ENCODE measurements at places on chromosomes 16 and 17.
A peak's percentile ranks its signal among the peaks of the same experiment; 100 is the strongest.

- DNase-seq: no peak
These were observed 50.0 kb downstream of the SOCS1 start for GRCh38 chr16:11205754-11206581.

DNA sequence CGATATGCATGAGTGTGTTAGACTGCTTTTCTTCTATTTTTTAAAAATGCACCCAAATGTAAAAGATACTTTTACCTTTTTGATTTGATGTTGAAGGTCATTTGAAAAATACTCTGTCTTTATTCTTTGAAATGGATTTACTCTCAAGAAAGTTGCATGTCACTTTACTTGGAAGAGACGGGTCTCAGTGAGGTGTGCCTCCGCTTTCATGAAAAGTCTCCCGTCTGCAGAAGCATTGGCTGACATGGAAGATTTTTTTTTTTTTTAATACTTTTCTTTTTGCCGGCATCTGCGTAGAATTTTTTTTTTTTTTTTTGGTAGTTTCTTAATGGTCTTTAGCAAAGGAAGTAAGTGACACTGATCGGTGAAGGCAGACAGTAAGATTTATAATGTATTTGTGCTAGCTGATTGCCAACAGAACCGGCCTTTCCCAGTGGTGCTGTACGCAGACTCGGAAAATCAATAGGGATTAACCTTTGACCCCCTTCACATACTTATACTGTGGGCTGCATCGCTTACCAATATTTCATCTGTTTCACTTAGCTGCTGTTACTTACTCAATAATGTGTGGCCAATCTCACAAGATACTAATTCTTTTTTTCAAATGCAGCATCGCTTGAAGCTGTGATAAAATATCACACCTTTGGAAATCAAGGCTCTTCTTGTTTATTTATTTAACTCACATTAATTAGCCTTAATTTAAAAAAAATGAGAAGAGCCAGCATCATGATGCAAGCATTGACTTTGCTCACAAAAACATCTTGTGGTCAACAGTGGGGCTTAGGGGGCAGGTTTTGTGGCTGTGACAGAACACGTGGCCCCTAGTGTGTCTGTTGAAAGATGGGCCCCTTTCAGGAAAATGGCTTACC, 383.9 kb downstream of the WWOX start:
- DNase-seq: no peak

DNA sequence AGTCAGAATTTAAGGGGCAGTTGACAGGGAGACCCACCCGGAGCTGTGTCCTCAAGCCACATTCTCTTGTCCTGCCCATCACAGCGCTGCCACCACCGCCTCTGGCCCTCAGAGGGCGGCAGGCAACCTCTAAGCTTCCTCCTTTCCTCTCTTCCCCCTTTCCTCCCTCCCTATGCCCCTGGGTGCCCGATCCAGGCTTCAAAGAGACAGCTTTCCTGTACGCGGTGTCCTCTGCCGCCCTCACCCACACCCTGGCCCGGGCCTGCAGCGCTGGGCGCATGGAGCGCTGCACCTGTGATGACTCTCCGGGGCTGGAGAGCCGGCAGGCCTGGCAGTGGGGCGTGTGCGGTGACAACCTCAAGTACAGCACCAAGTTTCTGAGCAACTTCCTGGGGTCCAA, 23.5 kb downstream of the WNT9B start:
- no peak for DNase-seq

DNA sequence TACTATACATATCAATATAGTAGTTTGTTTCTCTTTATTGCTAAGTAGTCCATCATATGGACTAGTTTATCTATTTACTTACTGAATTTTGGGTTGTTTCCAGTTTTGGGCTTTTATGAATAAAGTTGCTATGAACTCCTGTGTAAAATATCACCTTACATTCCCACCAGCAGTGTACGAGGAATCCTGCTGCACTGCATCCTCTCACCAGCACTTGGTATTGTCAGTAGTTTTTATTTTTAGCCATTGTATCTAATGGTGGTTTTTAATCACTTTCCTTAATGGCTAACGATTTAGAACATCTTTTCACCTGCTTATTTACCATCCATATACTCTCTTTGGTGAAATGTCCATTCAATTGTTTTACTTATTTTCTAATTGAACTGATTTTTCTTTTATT, 24.0 kb downstream of the CDC27 start:
- DNase-seq: no peak

GRCh38 chr17:8345052-8345690, 5.5 kb downstream of the ODF4 start:
- DNase-seq: no peak

- DNase-seq: no peak
These were observed 5.6 kb downstream of the ALOX15 start for GRCh38 chr17:4635823-4636375.

DNA sequence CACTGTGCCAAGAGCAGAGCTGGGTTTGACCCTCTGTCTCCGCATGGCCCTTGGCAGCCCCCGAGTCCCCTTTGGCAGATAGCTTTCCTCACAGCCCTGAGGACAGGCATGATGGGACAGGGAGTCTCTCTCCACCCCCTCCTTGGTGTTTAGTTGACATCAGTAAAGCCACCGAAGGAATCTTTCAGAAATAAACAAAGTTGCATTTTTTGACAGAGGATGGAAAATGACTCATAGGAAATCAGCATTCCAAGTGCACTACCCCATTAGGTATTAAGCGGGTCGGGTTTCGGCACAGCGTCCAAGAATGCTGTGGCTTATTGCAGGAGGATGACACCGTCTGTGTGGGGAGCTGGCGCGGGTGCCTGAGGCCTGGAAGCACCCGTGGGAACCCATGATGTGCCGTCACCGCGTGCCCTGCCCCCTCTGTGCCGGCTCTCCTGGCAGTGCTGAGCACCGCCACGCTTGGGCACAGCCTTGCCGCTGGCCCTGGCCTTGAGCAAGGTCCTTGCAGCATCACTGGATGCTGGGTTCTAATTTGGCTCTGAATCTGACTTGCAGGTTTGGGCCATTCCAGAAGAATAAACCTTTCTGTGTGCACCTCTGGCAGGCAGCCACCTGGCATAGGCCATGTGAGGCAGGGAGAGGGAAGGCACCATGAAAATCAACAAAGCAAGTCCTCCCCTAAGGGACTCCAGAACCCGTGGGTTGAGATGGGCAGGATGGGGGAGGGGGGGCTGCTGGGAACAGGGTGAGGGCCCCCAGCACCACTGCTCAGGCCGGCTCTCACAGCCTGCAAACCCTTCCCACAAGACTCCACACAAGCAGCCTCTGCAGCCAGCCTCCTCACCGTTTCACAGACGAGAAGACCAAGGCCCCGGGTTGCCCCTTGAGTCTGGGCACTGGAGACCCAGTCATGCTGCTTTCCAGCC, 50.5 kb upstream of the ZNF469 start:
- DNase-seq: no peak

DNA sequence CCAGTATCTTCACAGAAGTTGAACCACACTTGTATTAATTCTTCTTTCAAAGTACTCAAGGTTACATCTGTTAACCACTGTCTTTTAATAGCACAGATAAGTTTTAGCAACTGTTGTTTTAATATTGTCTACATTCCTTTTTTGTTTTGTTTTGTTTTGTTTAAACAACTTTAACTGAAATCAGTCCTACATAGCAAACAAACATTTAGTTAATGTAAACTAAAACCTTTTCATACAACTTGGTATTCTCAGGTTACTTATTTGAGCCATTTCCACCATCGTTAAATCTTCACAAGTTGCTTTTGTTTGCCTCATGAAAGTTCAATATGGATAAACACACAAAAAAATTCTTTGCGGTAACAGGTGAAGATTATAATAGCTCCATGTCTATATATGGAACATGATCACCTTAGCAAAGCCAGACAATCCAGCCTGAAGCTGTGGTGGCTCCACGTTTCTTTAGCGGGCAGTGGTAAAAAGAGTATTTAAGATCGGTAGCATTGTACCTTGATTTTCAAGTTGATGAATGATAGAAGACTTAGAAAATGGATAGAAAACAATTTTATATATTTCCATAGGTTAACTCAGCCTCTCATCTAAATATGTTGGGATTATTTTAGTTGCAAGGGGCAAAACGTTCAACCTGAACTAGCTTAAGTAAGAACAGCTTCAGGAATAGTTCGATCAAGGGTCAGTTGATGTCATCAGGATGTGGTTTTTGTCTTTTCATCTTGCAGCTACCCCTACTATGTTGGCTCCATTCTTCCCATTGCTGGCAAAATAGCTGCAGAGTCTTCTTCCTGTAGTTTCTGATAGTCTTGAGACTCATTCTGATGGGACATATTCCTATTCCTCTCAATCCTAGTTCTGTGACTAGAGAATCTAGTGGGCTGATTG, 182.8 kb downstream of the FTO start:
- DNase-seq: no peak

GRCh38 chr17:35046740-35047283, 16.7 kb downstream of the RFFL start:
- DNase-seq: peak; percentile 15

Measured in activated CD4-positive, alpha-beta T cell treated with anti-CD3 and anti-CD28 coated beads for 24 hours (primary cell).